ENCODE measurements at places on chromosomes 6 and 20. TPM values are rescaled to one million over a fixed set of nuclear protein-coding genes. Genes with fewer than 3 reads are reported as not detected.

Gene DEF6
- 2.6 TPM for polyA plus RNA-seq

Gene MEI4
- polyA plus RNA-seq = not detected

Gene PLA2G7
- not detected for polyA plus RNA-seq

Gene WFDC5
- not detected for polyA plus RNA-seq

Gene CD83
- 3.5 TPM for polyA plus RNA-seq

Gene ALDH5A1
- polyA plus RNA-seq = 0.35 TPM

Gene B3GALT4
- 1.4 TPM for polyA plus RNA-seq

Gene GSTA2
- not detected for polyA plus RNA-seq

Gene NHLRC1
- 1.4 TPM for polyA plus RNA-seq

Gene DEFB110
- not detected for polyA plus RNA-seq

Gene FOXC1
- 3.7 TPM for polyA plus RNA-seq

Gene WASF1
- polyA plus RNA-seq = 15.7 TPM

Gene SOX4
- polyA plus RNA-seq = 33.5 TPM

Gene COL9A1
- polyA plus RNA-seq = not detected

Gene BPI
- 0.04 TPM for polyA plus RNA-seq

Gene FRK
- 0.31 TPM for polyA plus RNA-seq

Gene HCRTR2
- not detected for polyA plus RNA-seq

Gene DEFB124
- not detected for polyA plus RNA-seq

Gene RAET1L
- not detected for polyA plus RNA-seq

Gene PRSS35
- 5.6 TPM for polyA plus RNA-seq

Gene COL9A3
- polyA plus RNA-seq = 0.69 TPM

Gene TBX18
- 0.69 TPM for polyA plus RNA-seq

Gene SMLR1
- polyA plus RNA-seq = not detected

Gene MTG2
- polyA plus RNA-seq = 15.6 TPM

Gene RBM24
- polyA plus RNA-seq = 9.1 TPM

Gene RPP40
- polyA plus RNA-seq = 8.2 TPM

Gene ERMARD
- polyA plus RNA-seq = 26.8 TPM

Gene TMEM170B
- polyA plus RNA-seq = 0.22 TPM

Gene IRF4
- not detected for polyA plus RNA-seq

Gene HLA-DRB5
- not detected for polyA plus RNA-seq

Gene NHSL1
- polyA plus RNA-seq = 10.2 TPM

Gene VIP
- polyA plus RNA-seq = not detected

Gene UBE2J1
- polyA plus RNA-seq = 49.4 TPM

Gene ANGPT4
- polyA plus RNA-seq = not detected

Gene MUCL3
- polyA plus RNA-seq = not detected

Gene PRR18
- not detected for polyA plus RNA-seq

Gene IMPG1
- 0.15 TPM for polyA plus RNA-seq

Gene RFX6
- polyA plus RNA-seq = not detected

Gene SLC52A3
- polyA plus RNA-seq = not detected

Gene ENPP4
- 0.04 TPM for polyA plus RNA-seq

Gene TTK
- 5.1 TPM for polyA plus RNA-seq

Gene MAS1
- polyA plus RNA-seq = not detected

Gene JPH2
- polyA plus RNA-seq = 1.6 TPM

Gene HTR1E
- not detected for polyA plus RNA-seq

Gene SMAP1
- polyA plus RNA-seq = 25.0 TPM

Gene NR2E1
- not detected for polyA plus RNA-seq

Gene GRM1
- 0.01 TPM for polyA plus RNA-seq

Gene OPRM1
- polyA plus RNA-seq = not detected
